Right cardiac atrium (tissue), 5 donors: ENCODE measurements at places on chromosomes 12 and 14. TPM values are rescaled to one million over a fixed set of nuclear protein-coding genes. Genes with fewer than 3 reads are reported as not detected.

The PLEKHG7 gene
- not detected for total RNA-seq

The DAAM1 gene
- total RNA-seq, result 96.8 TPM

The KRT8 gene
- 104 TPM for total RNA-seq

The OLR1 gene
- total RNA-seq, result 0.71 TPM

The MSRB3 gene
- total RNA-seq, result 125 TPM

The STYK1 gene
- 0.09 TPM for total RNA-seq

The CLEC4D gene
- not detected for total RNA-seq

The PPM1H gene
- total RNA-seq, result 3.7 TPM

The LPAR5 gene
- total RNA-seq, result 1.7 TPM

The OR11H6 gene
- total RNA-seq, result not detected

The MYRFL gene
- total RNA-seq, result not detected

The C12orf76 gene
- total RNA-seq, result 6.6 TPM

The SPIC gene
- not detected for total RNA-seq

The DDX47 gene
- total RNA-seq, result 32.1 TPM

The DNAAF2 gene
- 5.4 TPM for total RNA-seq

The KRT77 gene
- total RNA-seq, result not detected

The CAPZA3 gene
- not detected for total RNA-seq

The IFNG gene
- not detected for total RNA-seq

The PHLDA1 gene
- total RNA-seq, result 4.1 TPM

The NKX2-1 gene
- not detected for total RNA-seq

The GALNT8 gene
- 8.8 TPM for total RNA-seq

The ZC2HC1C gene
- total RNA-seq, result 6.9 TPM

The ADAM20 gene
- total RNA-seq, result 0.42 TPM

The IGF1 gene
- total RNA-seq, result 4.7 TPM

The MAP1LC3B2 gene
- total RNA-seq, result 2.0 TPM

The RNASE12 gene
- not detected for total RNA-seq

The SLCO1C1 gene
- total RNA-seq, result 3.0 TPM

The LRTM2 gene
- total RNA-seq, result not detected

The COPS7A gene
- 71.0 TPM for total RNA-seq

The TMEM52B gene
- total RNA-seq, result not detected

The RPGRIP1 gene
- total RNA-seq, result 0.79 TPM

The ABCB9 gene
- 7.0 TPM for total RNA-seq

The SLC11A2 gene
- total RNA-seq, result 50.5 TPM
